ENCODE measurements at places on chromosomes 5 and 9.
A peak's percentile ranks its signal among the peaks of the same experiment; 100 is the strongest.

GRCh38 chr9:115883467-115884329, 269.9 kb upstream of the PAPPA start:
- no peak for DNase-seq

- no peak for DNase-seq
These were observed 177.0 kb downstream of the CDK5RAP2 start for GRCh38 chr9:120402741-120403542.

DNA sequence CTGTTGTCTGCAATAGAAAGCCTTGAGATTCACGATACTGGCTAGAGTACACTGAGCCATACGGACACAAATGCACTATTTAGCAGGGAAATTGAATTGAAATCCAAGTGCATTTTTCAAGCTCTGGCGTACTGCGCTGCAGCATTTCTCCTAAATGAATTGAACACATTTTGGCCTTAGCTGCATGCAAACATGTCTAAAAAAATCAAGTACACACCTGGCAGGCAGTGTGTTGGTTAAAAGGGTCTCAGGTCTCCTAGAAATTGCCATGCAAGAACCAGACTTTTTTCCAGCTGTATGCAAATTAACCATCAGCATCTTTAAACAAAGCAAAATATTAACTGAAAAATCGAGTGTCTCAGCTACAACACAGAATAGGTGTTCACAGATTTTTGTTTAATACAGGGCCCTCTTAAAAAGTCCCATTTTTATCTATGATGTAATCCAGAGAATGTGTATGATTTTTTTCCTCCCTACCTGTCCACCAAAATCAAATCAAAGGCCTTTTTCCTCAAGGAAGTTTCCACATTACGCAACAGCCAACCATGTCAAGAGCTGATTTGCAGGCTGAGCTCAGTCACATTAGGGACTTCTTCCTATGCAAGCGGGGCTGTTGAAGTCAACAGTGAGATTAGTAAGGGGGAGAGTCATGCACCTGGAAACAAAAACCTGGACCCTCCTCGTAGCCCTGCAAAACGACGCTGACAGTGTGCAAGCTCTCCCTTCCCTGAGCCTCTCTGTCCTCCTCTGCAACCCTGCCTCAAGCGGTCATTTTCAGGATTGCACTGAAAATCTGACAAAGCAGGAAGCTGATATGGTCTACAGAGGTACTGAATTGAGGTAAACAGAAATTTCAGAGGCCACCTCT, 14.1 kb upstream of the SFXN1 start:
- DNase-seq = peak; percentile 70

DNA sequence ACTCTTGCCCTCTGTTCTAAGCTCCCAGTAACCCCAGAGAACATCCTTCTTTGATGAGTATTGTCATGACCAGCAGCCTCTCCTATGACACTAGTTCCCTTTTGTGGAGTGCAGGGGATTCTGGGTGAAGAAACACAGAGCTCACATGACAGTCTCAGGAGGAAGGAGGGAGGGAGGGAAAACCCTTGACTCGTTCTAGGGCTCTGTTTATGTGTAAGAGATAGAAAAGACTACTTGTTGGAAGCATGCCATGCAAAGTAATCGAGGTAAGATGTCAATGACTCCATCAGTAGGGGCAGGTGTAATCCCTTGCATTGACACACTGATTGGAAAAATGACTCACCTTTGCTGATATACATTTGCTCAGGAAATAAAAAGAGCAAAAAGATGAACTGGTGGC, 190.2 kb upstream of the ELL2 start:
- no peak for DNase-seq

DNA sequence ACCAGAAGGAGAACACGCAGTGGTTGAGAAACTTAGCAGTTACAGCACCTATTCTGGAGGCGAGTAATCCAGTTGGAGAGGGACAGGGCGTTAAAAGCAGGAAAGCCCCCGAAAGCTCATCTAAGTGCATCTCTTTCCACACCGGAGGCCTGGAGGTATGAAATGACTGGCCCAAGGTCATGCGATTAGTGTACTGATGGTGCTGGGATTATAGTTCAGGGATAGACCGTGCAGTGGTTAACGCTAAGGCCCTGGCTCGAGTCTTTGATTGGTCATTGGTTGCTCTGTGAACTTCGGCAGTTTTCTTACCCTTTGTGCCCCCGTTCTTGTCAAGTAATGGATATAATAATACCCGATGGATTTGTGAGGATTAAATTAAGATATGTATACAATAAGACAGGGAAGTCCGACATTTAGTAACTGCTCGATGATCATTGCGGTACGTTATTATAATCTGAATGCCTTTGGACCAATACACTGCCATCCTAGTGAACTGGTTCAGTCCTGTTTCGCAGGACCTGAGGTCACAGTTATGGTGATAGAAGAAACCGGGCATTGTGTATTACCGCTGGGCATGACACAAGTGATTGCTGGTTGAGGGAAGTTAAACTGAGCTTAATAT, 960 bp downstream of the CANX start:
- DNase-seq = peak; percentile 64

GRCh38 chr5:25119650-25120049, 474.9 kb upstream of the CDH10 start:
- DNase-seq = no peak

DNA sequence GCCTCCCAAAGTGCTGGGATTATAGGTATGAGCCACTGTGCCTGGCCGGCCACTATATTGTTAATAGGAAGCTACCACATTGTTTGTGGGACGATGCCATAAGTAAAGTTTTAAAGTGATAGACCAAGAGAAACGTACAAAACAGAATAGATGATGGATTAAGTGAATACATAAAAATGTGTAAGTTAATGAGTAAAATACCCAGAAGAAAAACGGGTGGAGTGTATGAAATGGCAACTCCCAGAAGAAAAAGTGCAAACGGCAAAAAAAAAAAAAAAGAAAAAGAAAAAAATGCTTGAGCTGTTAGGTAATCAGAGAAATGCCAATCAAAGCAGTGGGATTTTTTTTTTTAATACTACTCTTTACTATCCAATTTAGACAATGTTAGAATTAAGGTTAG, 246.0 kb downstream of the PDZD2 start:
- DNase-seq = no peak

DNA sequence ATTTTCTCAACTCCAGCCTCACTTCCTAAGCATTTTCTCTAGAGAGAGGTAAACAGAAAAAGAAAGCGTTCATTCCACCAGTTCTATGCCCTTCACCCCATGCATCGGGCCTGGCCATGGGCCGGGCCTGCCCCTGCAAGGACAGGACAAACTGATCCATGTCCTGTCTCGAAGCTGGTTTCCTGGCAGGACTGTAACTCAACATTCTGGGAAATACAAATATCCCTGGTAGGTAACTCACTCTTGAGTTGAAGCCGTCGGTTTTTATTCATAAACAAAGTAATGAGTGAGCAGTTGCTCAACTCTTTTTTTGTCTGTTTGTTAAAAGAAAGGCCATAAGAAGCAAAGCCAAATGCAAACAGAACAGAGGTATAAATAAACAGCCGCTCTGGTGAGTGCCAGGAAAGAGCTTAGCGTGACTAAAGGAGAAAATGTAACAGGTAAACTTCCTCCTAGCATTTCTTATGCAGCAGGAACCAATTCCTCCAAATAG, 64.4 kb upstream of the DNAH5 start:
- no peak for DNase-seq

DNA sequence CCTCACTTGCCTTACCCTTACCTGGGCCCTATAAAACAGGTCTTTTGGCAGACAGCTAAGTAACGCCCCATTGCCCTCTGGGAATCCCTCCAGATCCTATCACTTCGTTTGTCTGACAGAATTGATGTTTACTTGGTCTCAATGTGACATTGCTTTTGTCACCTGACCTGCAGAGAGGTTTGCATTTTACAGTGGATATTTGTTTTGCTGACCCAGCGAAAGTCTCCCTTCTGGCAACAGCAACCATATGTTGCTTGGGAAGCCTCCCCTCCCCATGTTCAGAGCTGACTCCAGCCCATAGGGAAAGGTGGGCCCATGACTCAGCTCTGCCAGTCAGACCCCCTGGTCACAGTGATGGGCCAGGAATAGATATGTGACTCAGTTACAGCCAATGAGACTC, 54.0 kb upstream of the LARP1 start:
- no peak for DNase-seq

DNA sequence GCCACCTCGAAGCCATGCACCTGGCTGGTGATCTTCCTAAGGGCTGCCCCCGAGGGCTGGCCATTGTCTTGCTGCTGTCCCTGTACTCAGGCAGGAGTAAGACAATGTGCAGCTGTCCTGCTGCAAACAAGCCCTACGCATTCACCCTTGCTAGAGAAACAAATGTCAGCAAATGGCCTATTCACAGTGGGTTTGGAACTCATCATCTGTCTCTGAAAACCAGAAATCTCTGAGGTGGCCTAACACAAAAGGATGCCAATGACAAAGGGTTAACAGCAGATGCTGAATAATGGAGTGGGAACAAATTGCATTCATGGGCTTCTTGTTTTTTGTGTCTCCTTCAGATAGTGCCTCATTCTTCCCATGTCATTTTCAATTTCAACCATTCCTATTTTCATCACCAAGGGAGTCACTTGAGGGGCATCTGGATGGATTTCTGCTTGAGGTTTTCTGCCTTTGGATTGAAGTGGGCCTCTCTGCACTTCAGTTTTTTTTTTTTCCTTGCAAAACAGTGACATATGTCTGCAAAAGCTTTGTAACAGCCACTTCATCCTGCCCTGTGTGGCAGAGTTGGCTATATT, 261.6 kb upstream of the VLDLR start:
- no peak for DNase-seq

DNA sequence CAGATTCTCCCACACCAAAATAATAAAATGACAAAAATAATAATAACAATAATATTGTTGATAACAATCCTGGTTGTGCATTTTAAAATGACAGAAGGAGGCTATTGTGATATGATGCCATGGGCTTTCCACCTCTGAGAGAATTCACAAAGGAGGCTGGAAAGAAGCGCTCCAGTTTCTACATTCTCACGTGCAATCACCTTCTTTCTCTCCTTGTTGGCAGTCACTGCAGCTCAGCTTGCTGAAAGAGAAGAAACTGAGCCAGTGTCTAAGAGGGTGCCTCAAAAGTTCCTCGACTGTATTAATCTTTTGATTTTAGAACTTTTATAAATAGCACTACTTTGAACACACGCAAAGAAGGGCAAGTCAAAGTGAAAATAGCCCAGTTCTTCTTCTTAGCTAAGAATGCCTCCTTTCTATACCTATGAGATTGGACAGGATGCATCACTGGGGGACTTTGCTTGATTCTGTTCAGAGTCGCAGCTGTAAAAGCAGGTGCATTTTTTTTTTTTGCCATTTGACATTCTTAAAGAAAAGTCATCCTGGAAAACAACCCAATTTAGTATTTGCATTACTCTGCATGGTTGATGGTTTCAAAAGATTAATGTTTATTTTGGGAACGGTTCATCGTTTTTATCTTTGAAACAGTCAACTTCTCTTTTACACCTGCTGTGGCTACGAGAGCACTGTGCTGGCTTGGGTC, 12.4 kb upstream of the SUB1 start:
- DNase-seq = no peak

DNA sequence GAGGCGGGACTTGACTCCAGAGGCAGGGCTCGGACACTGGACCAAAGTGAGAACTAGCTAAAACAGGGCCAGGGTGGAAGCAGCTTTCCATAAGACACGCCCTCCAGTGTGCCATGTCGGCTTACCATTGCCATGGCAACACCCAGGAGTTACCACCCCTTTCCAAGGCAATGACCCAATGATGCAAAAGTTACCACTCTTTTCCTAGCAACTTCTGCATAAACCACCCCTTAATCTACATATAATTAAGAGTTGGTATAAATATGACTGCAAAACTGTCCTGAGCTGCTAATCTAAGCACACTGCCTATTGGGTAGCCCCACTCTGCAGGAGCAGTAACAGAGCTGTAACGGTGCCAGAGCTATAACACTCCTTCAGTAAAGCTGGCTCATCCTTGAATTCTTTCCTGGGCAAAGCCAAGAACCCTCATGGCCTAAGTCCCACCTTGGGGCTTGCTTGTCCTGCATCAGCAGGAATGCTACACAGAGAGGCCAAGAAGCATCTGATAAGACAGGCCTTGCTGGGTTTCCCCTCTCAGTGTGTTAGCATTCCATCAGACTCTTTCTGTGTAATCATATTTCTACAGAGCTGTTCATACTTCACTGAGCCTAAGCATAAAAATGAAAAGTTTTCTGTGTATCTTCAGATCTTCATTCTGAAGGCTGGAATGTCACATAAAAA, 262.7 kb upstream of the KLF9 start:
- DNase-seq = no peak

DNA sequence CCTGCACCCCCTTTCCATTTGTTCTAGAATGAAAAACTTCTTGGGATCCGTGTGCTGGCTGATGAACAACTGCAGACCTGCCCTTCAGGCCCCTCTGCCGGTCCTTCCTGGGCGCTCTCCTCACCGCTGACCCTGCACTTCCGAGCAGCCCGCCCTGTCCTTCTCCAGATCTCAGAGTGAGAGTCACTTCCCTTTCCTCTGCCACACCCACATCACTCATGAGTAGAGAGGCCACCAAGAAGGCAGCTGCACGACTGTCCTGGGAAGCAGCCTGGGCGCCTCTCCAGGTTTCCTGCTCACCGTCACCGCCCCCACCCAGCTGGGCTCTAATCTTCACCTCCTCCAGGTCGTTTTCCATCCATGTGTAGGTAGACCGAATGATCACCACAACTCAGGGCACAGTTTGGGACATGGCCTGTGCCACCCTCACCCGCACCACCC, 35.0 kb upstream of the NSMF start:
- DNase-seq = no peak

DNA sequence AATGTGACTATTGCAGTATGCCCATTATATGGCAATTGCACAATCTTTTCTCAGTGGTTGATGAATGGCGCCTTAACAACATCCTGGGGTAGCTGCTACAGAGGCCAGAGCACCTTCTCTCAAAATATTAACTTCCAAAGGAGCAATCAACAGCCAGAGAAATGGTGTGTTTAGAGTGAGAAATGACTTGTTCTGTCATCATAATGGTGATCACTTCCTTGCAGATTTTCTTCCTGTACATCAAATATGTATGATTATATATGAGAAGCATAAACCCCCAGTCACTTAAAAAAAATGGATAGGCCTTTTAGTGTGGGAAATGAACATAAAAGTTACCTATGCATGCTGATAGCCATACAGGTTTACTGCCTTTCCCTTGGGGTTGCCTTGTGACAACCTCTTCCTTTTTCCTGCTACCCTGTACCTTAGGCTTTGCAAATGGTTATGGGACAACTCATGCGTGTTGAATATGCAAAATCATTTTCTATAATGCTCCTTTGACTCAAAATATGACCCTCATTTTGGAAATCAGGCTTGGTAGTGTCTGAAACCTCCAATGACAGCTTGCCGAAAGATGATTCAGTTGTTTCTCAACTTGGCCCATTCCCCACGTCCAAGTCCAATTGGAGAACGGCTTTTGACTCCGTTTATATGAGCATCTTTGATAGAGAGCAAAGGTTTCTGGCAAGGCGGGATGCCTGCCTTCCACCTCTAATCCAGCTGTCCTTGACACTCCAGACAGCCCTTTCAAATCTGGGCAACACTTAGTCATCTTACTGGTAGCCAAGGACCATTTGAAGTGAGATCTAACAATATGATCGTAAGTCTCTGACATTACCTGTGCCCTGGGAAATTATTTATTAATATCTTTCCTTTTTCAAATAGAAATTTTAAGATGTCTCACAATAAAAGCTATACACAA, 69.3 kb downstream of the SLC1A1 start:
- no peak for DNase-seq

- DNase-seq = no peak
These were observed 96.7 kb downstream of the EDIL3 start for GRCh38 chr5:84287951-84288350.
